ENCODE measurements at places on chromosomes 4 and X. TPM values are rescaled to one million over a fixed set of nuclear protein-coding genes. Genes with fewer than 3 reads are reported as not detected.

OPRPN gene
- total RNA-seq = not detected

EXOC1L gene
- not detected for total RNA-seq

GPAT3 gene
- total RNA-seq = 20.8 TPM

MAGEC3 gene
- not detected for total RNA-seq

ATP10D gene
- 25.3 TPM for total RNA-seq

TBC1D9 gene
- 33.4 TPM for total RNA-seq

C4orf54 gene
- total RNA-seq = not detected

USP51 gene
- total RNA-seq = 1.9 TPM

NKX3-2 gene
- total RNA-seq = 1.2 TPM

NKX6-1 gene
- 18.6 TPM for total RNA-seq

WDR45 gene
- 54.3 TPM for total RNA-seq

MED12 gene
- 30.0 TPM for total RNA-seq

TMPRSS11B gene
- total RNA-seq = not detected

CENPVL1 gene
- total RNA-seq = not detected

APOO gene
- total RNA-seq = 7.1 TPM

ARR3 gene
- not detected for total RNA-seq

ANOS1 gene
- not detected for total RNA-seq

SAGE1 gene
- total RNA-seq = not detected

ARSH gene
- total RNA-seq = not detected

TCEAL7 gene
- total RNA-seq = 43.7 TPM

PROM1 gene
- total RNA-seq = not detected

NAP1L5 gene
- 7.0 TPM for total RNA-seq

PAGE2B gene
- total RNA-seq = not detected

RNF150 gene
- 0.99 TPM for total RNA-seq

RPA4 gene
- total RNA-seq = 0.66 TPM

CDS1 gene
- total RNA-seq = 0.17 TPM

VEGFD gene
- 2.0 TPM for total RNA-seq

TMEM144 gene
- total RNA-seq = 6.8 TPM

GASK1B gene
- total RNA-seq = 77.5 TPM

HEPH gene
- total RNA-seq = 57.7 TPM

CCNG2 gene
- 40.9 TPM for total RNA-seq

GIMD1 gene
- not detected for total RNA-seq

ITM2A gene
- total RNA-seq = 1.3 TPM

GNL3L gene
- 22.0 TPM for total RNA-seq

PRKX gene
- 23.0 TPM for total RNA-seq

NOX1 gene
- total RNA-seq = not detected

CFP gene
- total RNA-seq = 0.33 TPM

AREG gene
- 0.29 TPM for total RNA-seq

FAM184B gene
- total RNA-seq = not detected

PPEF2 gene
- total RNA-seq = not detected

SYN1 gene
- total RNA-seq = 0.33 TPM

GYPE gene
- 1.2 TPM for total RNA-seq

ZCCHC12 gene
- total RNA-seq = not detected

CRLF2 gene
- not detected for total RNA-seq

CT45A1 gene
- total RNA-seq = not detected

SPANXN3 gene
- not detected for total RNA-seq
